ENCODE measurements at places on chromosomes 13 and 19.

DNA sequence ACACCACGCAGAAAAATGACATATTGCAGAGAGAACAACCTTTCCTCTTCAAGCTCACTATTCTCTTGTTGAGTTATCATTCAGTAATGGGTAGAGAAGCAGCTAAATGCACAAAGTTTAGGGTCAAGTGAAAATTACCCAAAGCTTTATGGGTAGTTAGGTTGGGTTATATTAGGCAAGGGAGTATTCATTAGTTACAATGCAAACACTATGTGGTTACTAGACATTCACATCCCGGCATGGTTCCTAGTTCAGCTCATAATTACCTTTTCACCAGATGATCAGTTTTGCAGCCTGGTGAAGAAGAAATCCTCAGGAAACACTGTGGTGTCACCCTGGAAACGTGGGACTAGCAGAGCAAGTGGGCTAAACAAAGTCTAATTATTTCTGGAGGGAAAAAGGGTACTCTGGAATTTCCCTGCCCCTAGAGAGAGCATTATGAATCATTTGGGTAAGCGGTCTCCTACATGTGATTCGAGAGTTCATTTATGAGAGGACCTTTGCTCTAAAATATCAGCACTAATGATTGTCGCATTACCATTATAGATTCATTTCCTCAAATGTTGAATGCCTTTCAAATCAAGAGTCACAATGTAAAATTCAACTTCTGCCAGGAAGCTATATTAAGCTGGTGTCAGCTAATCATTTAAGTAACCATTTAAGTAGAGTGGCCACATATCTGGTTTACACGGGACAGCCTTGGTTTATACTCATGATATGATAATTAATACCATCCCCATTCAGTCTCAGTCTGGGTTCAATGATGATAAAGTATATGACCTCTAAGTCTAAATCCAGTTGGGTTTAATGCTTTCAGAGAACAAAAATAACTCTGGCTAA lies 1208.0 kb downstream of the DIAPH3 start:
- DNase-seq, result no peak

GRCh38 chr19:30263830-30264381 lies 108.3 kb upstream of the ZNF536 start:
- DNase-seq, result no peak

GRCh38 chr13:113083402-113084061 lies 22.1 kb upstream of the F7 start:
- no peak for DNase-seq

- DNase-seq, result no peak
Measured at GRCh38 chr13:112657850-112658445, 31.9 kb upstream of the ATP11A start.

Data from hematopoietic multipotent progenitor cell treated with erythropoietin and hydrocortisone succinate and interleukin-3 and kit ligand, for 4 days (in vitro differentiated cells).